ENCODE measurements at places on chromosomes 16 and 17. TPM values are rescaled to one million over a fixed set of nuclear protein-coding genes. Genes with fewer than 3 reads are reported as not detected.

CCT6B gene
- total RNA-seq, result 0.37 TPM

HNF1B gene
- not detected for total RNA-seq

DHRS7C gene
- total RNA-seq, result not detected

TNFSF12 gene
- 8.5 TPM for total RNA-seq

ZACN gene
- total RNA-seq, result not detected

C16orf96 gene
- not detected for total RNA-seq
